ENCODE measurements at places on chromosomes 1 and 21.

DNA sequence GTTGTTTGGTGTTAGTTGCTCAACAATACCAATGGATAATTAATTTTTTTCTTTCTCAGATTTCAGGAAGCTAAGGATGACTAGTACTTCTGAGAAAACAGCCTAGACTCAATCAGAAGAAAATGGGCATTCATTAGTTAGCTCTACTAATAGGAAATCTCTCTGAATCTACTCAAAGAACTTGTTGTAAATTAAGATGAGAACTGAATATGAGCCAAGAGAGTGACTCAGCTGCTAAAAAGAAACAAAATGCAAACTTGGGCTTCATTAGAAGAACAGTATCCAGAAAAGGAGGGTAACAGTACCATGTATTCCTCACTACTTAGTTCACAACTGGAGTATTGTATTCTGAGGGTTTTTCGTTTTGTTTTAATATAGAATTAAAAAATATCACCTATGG lies 12.5 kb downstream of the FOXJ3 start:
- DNase-seq, result no peak

DNA sequence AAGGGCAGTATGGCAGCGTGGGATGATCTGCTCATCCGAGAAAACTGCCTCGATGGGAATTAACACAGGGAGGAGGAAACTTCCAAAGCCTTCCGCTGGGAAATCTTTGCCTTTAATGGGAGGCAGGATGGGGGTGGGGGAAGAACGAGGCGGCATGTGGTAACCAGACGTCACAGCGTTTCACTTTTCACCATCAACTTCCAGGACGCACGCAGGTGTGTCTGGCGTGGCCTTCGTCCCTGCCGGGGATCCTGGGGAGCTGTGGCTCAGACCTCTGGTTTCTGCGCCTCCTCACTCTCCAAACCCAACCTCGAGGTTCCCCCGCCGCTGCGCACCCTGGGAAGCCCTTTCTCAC lies 282 bp downstream of the RSPH1 start:
- no peak for DNase-seq

DNA sequence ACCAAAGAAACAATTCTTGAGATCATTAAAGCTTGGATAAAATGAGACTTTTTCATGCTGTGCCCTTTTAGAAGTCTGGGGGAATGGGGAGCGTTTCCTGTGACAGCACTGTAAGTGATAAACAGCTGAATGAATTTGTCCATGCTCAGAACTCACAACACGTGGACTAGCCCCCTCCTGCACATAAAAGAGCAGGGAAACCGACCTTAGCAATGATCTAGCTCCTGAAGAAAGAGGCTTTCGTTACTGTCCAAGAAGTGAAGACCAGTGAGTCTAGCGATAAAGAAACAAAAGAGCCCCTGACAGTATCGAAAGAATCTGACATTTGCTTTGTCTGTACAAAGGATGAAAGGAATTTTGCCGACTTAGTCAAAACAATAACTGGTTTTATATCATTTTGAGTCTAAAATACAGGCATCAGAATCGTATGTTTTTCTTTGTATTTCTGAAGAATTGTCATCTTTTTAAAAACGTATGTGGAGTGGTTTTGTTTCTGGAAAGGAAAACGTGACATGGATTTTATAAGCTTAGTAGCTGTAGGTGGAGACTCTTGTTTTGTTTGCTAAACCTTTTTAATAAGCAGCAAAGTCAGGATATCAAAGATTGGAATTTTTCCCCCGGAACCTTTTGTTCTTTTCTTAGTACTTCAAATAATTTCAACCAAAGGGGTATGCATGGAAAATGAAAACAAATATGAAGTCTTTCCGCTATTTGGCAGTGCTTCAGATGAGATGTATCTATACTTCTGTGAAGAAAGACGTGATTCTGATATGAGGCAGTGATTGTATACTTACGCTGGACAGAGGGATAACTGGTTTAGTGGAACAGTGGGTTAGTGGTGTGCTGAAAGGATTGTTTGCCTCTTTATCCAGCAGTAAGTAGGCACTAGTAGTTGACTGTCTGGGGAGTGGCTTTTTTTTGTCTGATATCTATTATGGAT lies 61.0 kb downstream of the MAST2 start:
- DNase-seq, result no peak

DNA sequence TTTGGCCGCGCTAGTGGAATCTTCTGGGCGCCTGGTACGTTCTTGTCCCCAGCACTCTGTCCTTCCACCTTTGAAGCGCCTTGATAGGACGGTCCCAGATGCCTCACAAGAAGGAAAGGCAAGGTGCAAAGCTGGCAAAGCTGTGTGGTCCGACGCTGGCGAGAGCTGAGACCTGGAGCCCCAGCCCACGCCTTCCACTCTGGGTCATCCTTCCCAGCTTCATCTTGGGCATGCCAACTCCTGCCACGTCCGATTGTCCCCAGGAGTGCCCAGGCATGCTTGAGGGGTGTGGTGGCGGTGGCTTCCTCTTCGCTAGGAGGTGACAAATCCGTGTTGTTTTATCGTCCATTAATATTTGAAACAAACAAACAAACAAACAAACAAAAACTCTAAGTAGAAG lies 123.9 kb upstream of the DPYD start:
- no peak for DNase-seq

DNA sequence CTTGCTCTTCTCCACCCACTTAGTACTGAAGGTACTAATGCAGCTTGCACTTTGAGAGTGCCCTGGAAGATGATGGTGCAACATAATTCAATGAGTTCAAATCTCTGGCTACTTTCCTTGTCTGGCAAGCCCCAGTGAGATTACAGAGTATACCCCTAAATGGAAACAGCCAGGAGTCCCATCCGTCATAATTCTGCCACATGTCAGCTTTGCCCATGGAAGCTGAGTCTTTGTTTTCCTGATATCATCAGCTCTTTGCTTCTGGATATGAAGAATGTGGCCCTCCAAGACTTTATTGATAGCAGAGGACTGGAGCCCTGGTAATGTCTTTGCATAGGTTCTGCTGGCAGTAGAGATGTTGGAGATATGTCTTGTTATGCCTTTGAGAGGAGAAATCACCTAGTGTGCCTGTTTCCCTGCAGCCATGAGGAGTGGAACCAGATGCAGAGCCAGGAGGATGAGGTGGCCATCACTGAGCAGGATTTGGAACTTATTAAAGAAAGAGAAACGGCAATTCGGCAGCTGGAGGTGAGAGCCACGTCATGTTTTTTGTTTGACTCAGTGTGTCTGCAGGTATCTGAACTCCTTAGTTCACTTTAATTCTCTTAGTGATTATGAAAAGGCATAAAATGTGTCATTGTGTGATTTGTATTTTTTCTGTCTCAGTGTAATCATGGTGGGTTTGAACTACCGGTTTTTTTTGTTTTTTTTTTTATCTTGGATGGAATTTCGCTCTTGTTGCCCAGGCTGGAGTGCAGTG lies 18.7 kb upstream of the PPP1R8 start:
- no peak for DNase-seq

DNA sequence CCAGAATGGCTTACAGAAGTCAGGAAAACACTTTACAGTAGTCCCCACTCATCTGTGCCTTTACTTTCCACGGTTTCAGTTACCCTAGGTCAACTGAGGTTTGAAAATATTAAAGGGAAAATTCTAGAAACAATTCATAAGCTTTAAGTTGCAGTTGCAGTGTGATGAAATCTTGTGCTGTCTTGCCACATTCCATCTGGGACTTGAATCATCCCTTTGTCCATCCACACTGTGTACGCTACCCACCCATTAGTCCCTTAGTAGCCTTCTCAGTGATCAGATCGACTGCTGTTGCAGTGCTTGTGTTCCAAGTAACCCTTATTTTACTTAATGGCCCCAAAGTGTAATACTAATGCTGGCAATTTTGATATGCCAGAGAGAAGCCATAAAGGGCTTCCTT lies 30.5 kb downstream of the ZCCHC17 start:
- no peak for DNase-seq

DNA sequence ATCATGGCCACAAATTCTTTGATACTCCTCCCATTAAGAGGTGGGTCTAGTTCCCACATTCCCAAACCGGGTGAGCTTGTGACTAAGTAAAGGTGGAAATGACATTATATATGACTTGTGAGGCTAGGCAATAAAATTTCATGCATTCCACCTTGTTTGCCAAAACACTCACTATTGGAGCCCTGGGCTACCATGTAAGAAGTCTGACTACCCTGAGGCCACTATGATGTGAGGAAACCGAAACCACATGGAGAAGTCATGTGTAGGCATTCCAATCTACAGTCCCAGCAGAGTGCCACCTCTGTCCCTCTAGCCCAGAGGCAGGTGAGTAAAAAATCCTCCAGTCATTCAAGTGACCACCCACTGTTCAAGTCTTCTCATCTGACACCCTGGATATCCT lies 17.9 kb upstream of the SMG7 start:
- DNase-seq, result no peak

GRCh38 chr1:172356620-172357019 lies 63.9 kb upstream of the C1orf105 start:
- no peak for DNase-seq

- no peak for DNase-seq
Measured at GRCh38 chr1:5456090-5456811, 536.0 kb downstream of the NPHP4 start.

DNA sequence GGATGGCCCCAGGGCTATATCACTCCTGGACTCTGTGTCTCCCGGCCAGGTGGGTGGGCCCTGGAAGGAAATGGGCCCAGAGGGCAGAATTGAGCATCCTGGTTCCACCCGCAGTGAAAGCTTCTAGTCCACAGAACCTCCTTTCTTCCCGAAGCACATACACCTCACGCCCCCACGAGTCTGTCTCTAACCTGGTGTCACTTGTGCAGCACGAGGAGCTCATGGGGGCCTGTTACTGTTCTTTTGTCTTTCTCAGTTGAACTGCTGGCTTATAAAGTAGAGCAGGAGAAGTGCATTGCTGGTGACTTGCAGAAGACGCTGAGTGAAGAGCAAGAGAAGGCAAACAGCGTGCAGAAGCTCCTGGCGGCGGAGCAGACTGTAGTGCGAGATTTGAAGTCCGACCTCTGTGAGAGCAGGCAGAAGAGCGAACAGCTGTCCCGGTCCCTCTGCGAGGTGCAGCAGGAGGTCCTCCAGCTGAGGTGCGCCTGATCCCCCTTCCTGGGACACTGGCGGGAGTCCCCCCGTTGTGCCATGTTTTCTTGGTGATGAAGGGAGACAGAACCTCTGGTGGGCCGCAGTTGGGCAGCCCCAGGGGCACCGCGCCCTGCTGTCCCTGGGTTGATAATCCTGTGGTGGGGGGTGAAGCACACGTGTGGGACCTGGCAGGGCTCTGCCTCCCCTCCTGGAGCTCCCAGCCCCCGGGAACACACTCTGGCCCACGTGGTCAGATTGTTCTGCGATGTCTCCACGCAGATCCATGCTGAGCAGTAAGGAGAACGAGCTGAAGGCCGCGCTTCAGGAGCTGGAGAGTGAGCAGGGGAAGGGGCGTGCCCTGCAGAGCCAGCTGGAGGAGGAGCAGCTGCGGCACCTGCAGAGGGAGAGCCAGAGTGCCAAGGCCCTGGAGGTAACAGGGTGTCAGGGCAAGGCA lies 28.7 kb upstream of the DIP2A start:
- no peak for DNase-seq

GRCh38 chr1:162892906-162893611 lies 32.1 kb upstream of the CCDC190 start:
- DNase-seq, result no peak

- no peak for DNase-seq
Measured at GRCh38 chr21:44522753-44523204, 17.2 kb downstream of the KRTAP10-1 start.

GRCh38 chr1:78006521-78006920 lies 1.8 kb downstream of the DNAJB4 start:
- DNase-seq, result no peak

DNA sequence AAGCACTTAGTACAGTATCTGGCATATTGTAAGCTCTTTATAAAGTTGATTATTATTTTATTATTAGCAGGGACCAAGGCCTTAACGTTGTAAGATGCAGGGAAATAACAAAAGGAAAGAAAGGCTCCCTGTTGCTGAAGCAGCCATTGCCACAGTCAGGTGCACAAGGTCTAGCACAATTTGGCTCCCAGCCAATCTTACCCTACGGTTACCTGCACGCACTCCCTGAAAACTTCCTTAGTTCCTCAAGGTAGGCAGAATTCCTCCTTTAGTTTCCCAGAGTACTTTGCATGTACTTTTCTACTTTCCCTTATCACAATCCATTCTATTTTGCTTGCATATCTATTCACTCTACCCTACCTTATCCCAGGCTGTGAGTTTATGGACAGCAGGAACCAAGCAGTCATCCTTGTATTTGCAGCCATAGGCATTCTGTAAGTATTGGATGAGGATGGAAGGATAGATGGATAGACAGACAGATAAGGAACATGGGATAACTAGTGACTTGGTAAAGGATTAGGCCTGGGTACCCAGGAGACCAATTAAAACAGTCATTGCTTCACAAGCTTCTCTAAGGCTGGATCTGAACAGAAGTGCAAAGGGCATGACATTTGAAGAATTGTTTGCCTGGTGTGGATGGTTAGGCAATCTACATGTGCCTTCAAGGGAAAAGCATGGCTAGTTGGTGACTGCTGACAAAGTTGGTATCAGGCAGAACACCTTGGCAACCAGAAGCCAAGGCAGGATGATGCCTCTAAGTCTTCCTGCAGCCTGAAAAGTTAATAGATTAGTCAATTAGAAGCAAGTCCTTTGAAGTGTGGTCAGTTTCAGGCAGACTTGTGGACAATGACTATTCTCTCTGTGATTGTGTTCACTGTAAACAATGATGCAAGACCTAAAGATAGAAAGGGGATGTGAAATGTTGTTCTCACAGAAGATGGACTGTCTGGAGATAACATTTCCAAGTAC lies 20.8 kb upstream of the JAK1 start:
- DNase-seq, result no peak

GRCh38 chr1:21503706-21504377 lies 5.4 kb upstream of the ALPL start:
- DNase-seq, result no peak
